ENCODE measurements at places on chromosomes 12 and 14.

DNA sequence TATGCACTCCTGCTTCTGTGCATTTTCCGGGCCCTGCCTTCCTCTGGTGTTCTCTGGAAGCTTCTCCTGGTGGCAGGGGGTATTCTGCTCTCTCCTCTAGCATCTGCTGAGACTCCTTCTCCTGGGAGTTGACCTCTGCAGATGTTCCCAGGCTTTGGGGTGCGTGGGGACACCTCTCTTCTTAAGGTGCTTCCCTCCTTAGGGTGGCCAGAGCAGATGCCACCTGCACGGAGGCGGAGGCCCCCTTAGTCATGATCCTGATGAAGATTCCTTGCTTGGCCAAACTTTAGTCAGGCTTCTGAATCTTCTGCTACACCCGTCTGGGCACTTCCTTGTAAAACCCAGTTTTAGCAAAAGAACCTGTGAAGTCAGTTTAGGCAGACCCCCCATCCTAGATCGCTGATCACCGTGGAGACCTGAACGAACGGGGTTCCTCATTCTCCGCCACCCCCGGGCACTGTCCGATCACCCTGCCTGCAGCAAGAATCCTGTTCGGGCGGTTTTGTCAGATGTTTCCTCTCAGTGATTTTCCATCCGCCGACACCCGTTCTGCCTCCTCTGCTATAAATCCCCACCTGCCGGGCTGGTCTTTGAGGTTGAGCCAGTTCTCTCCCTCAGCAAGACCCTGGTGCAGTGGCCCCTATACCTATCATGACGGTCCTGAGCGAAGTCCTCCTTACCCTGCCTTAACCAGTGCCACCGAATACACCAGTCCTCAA, 111.9 kb downstream of the CALM1 start:
- DNase-seq = no peak

- no peak for DNase-seq
Measured at GRCh38 chr12:107144990-107145389, 51.6 kb upstream of the CRY1 start.

DNA sequence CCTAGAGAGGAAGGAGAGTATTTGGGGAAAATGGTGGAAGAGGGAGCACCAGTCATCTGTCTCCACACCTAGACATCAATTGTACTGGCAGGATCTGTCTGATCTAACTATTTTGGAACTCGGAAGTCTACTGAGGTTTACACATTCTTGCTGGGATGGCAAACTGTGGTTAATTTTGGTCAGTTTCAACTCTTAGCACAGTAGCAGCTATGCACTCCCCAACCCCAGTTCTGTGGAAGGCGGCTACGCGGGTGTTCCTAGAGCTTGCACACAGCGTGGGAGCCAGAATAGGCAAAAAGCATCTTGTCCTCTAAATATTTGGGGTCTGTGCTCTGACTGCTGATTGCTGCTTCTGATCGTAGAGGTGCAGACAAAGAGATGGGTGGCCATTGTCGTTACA, 33.8 kb downstream of the TECPR2 start:
- DNase-seq = no peak

DNA sequence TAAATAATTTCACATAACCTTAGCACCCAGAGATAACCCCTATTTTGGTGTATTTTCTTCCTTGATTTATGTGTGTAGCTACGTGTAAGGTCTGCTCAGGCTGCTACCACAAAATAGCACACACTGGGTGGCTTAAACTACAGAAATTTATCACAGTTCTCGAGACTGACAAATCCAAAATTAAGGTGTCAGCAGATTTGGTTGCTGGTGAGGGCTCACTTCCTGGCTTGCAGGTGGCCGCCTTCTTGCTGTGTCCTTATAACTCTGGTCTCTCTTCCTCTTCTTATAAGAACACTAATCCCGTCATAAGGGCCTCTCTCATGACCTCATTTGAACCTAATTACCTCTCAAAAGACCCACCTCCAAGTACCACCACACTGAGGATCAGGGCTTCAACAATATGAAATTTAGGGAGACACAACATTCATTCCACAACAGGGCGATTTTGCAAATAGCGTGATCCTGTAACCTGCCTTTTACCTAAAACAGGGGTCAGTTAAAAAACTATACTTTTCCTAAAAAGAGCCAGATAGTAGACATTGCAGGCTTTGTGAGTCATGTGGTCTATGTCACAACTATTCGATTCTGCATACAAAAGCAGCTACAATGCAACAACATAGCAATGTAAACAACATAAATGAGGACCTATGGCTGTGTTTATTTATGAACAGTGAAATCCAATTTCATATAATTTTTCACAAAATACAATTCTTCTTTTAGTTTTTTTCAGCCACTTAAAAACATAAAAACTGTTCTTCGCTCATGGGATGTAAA, 371.7 kb downstream of the DPF3 start:
- DNase-seq = no peak

DNA sequence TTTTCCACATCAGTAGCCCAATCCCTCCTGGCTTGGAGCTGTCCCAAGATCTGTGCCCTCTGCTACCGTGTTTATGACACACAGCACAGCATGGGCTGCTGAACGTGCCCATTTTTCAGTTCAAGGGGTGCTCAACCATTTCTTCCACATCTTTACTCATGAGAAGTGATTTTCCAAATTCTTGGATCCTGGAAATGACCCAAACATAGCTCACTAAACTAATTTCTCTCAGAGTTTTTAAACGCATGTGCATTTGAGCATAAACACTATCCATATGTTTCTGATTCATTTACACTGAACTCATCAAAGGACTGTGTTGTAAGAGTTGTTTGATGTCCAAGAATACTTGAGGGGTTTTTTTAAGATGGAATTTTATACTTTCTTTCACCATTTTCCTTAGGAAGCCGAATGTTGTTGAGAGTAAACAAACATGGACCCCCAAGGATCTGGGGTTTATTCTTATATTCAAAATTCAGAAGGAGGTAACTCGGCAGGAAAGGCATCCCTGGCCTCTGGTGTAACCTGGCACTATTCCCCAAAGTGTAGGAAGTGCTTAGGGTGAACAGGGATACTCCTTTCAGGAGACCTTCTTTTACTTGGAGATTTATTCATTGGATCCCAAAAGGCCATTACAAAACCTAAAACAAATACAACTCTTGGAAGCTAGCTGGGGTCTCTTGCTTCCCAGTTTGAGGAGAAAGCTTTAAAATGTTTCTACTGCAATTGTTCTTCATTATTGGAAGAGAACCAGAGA, 215.0 kb downstream of the BMP4 start:
- DNase-seq = no peak

DNA sequence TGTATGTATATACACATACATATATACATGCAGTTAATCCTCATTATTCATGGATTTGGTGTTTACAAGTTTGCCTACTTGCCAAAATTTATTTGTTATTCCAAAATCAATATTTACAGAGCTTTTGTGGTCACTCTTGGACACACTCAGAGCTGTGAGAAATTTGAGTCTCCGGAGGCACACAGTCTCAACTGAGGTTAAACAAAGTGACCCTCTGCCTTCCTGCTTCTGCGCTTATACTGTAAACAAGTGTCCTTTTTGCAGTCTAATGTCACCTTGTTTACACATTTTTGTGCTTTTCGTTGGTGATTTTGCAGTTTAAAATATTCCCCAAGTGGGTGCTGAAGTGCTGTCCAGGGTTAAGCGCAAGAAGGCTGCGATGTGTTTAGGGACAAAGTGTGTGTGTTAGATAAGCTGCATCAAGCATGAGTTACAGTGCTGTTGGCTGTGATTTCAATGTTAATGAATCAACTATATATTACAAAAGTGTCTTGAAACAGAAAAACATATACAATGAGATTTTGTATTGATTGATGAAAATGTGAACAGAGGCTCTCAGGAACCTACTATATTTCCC, 13.1 kb upstream of the LTA4H start:
- DNase-seq = no peak

- DNase-seq = no peak
Measured at GRCh38 chr14:63523735-63524426, 19.3 kb downstream of the PPP2R5E start.

- DNase-seq = no peak
Measured at GRCh38 chr14:64109819-64110554, 184.2 kb downstream of the ESR2 start.

DNA sequence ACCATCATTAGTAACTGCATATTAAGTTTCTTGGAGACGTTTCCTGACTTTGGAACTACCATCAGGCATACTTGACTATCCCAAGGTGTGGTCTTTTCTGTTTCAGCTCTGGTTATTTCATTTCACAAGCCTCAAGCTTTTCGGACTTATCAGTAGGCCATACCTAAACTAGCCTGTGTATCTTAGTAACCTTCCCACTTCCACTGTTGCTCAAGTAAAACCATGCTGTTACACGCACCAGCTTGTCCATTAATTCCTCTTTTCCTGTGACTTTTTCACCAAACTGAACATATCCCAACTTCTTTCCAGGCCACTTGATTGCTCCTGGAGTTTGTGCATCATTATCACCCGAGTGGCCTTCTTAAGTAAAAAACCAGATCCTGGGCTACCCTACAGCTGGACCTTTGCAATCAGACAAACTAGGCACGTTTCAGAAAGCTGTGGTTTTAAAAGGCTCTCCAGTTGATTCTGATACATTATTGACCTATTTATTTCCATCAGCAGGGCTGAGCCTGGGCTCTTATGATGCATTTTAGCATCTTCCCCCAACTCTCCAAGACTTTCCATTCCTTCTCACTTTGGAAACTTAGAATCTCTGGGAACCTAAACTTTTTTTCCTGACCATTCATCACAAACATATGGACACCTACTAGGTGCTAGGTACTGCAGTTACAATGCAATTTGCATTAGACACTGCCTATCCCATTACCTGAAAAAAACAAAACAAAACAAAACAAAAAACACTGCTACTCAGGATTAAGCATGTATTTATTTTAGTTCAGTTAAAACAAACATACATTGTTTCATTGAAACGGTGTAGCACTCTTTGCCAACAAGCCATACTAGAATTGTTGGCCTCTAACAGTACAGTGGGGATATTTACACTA, 14.9 kb downstream of the SLC38A2 start:
- no peak for DNase-seq

DNA sequence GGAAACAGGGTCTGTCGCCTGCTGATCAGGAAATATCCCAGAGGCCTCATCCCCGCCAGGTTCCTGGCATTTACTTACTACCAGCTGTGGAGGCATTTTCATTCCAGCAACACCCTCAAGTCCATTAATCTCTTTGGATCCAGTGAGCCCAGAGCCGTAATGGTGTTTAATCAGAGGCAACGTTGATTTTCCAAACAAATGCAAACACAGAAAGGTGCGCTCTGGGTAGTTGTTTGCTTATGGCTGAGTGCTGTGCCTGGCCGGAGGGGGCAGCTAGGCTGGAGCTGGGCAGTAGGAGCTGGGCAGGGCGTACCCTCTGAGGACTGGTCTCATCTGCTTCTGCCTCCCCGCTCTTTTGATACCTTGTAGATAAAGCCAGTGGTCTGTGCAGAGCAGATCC, 110.6 kb downstream of the ADCK1 start:
- DNase-seq = no peak

- no peak for DNase-seq
Measured at GRCh38 chr12:18400186-18400585, 138.9 kb downstream of the PIK3C2G start.

DNA sequence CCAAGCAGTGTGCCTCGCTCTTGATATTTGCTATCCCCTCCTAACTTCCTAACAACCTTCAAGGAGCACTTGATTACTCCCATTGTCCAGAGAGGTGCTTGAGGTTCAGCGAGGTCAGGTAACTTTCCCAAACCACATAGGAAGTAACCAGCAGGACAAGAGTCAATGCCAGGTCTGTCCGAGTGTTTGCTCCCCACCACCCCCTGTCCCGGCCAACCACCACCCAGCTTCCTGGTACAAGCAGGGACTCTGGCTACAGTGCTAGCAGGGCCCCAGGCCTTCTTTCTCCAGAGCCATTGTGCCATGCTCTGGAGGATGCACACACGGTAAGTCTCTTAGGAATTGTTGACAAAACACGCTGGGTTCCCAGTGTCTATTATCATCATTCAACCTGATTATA, 49.2 kb downstream of the SYNE3 start:
- DNase-seq = no peak

GRCh38 chr12:107844312-107844921, 69.9 kb downstream of the ASCL4 start:
- DNase-seq = no peak

GRCh38 chr14:54589843-54590242, 22.9 kb downstream of the SAMD4A start:
- no peak for DNase-seq

- DNase-seq = no peak
Measured at GRCh38 chr12:1581973-1582708, 12.2 kb downstream of the FBXL14 start.

GRCh38 chr14:37668646-37669045, 73.2 kb downstream of the TTC6 start:
- no peak for DNase-seq

Measured in CD4-positive, alpha-beta T cell treated with Interleukin-6 for 4 hours (primary cell).